ENCODE measurements at places on chromosomes 11 and 22.

DNA sequence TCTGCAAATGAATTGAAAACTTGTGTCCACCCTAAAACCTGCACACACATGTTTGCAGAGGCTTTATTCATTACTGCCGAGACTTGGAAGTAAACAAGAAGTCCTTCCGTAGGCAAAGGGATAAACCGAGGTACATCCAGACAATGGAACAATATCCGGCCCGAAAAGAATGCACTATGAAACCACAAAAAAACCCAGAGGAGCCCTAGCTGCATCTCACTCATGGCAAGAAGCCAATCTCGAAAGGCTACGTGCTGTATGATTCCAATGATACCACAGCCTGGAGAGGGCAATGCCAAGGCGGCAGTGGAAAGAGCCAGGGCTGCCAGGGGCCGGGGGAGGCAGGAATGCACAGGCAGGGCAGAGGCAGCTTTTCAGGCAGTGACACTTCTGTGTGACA, 3.2 kb upstream of the MRPL23 start:
- no peak for DNase-seq

GRCh38 chr11:93736129-93736528, 5.2 kb downstream of the TAF1D start:
- no peak for DNase-seq

DNA sequence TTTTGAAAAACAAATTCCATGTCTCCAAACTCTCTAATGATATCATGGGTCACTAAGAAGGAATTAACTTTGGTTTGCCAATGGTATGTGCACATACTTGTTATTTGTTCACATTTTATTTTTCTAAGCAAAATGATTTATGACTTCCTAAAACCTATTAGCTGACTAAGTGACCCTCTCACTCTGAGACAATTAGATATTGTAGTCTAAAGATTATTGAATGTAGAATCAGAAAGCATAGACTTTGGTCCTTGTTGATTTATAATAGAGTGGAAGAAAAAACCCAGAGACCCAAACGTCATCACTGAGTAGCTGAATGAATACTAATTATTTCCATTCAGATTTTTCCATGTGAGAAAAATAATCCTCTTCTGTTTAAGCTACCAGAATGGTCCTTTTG, 243.5 kb upstream of the ANO3 start:
- DNase-seq = no peak

DNA sequence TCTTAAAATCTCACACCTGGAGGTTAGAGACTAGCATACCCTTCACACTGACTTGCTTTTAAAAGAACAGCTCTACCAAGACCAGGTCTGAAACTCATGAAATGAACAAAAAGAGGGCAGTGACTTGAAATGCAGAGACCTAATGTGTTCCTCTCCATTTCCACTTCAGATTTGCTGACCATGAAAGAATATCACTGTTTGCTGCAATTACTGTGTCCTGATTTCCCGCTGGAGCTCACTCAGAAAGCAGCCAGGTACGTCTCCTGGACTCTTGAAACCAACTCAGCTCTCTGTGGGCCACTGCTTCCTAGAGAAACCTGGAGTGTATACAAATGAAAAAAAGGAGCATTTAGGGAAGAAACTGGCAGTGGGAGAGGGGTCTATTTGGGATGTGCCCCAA, 39.2 kb downstream of the ARFGAP2 start:
- DNase-seq = no peak

GRCh38 chr11:63862923-63863322, 24.0 kb downstream of the MARK2 start:
- DNase-seq = peak; percentile 74

- DNase-seq = no peak
These were observed 138.4 kb upstream of the DDI1 start for GRCh38 chr11:103898065-103898464.

GRCh38 chr22:25453557-25453956, 110.9 kb upstream of the GRK3 start:
- DNase-seq = no peak

DNA sequence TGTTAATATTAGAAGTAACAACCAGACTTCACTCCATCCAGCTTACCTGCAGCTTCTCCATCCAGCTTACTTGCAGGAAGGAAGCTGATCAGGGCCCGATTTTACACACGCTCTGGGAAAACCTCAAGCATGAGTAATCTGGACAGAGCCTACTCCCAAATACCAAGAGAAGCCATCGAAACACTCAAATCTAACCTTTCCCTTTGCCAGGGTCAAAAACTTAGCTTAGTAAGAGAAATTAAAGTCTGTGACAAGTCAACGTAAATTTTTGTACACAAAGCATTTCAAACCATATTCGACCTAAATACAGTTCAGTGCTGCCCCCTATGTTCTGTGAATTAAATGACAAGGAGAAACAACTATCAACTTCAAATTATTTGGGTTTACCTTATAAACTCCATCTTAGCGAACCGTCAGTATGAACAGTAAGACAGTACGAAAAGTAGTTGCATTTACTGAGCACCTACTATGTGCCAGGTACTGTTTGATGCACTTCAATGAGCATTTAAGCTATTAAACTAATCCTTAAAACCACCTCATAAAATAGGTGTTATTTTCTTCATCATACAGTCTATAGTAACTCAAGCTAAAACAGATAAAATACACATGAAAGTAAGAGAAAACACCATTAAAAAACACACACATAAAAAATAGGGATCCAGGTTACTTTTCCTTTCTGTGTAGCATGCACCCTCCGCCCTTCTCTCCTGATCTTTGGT, 36.9 kb downstream of the ARFGAP3 start:
- no peak for DNase-seq

- no peak for DNase-seq
These were observed 229.7 kb downstream of the FAM76B start for GRCh38 chr11:95559899-95560298.

- DNase-seq = no peak
These were observed 214.5 kb upstream of the UBASH3B start for GRCh38 chr11:122440811-122441665.

DNA sequence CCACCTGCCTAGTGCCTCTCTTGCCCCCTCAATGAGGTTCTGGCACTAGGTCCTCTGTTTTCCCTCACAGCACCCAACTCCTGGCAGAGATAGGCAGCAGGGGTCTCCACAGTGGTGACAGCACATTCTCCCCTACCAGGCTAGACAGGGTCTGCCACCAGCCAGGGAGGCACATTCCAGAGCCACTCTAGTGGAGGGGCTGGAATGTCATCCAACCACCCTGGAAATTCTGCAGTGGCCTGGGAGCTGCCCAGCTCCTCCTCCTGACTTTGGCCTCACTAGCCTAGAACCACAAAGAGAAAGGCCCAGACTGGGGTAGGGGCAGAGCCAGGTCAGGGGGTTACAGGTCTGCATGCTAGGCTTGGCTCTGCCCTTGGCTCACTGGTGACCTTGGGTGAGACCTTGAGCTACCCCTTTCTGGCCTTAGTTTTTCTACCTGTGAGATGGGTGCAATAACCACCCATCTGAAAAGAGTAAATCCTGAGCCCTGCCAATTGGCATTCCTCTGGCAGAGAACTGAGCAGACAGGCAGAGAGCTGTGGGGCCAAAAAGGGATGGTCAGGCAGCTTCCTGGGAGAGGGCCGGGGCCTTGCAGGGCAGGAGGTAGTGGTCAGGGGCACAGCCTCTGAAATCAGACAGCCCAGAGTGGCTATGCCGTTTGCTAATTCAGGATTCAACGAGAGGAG, 7.1 kb downstream of the P2RY2 start:
- DNase-seq = no peak

- no peak for DNase-seq
These were observed 898 bp downstream of the ZNF215 start for GRCh38 chr11:6927030-6927617.

DNA sequence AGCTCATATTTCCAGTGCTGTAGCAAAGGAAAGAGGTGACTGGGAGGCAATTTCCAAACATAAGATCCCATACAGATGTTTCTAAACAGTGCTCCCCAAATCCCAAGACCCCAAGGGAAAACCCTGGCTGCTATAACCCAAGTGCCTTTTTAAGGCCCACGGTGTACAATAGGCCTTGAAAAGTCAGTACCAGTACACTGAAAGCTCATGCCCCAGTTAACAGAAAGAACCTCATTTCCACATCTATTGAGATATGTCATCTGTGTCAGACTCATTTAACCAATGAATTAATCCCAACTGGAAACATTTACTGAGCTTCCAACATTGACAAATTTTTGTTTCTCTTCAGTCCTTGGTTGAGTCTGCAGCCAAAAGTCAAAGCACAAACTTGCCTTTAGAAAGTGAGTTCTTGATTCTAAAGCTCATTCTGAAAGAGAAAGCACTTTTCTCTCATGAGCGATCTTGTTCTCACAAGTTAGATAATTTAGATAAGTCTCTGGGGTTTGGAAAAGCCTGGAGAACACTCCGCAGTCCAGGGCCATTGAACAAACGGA, 239.8 kb upstream of the ARHGAP20 start:
- DNase-seq = no peak

DNA sequence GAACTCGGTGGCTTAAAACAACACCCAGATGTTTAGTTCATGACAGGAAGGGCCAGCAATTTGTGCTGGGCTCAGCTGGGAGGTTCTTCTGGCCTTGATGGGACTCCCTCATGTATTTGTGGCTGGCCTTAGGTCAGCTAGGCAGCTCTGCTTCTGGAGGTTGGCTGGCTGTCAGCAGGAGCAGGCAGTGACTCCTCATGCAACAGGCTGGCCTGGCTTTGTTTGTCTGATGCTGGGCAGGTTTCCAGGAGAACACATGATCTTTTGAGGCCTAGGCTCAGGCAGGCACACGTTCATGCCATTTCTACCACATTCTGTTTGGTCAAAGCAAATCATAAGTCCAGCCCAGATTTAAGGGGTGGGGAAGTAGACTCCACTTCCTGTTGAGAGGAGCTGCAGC, 571.2 kb downstream of the TBC1D22A start:
- peak; percentile 33 for DNase-seq

All from COR-L47 (cell line).